ACHN (cell line): ENCODE measurements at places on chromosomes 2 and 18.

DNA sequence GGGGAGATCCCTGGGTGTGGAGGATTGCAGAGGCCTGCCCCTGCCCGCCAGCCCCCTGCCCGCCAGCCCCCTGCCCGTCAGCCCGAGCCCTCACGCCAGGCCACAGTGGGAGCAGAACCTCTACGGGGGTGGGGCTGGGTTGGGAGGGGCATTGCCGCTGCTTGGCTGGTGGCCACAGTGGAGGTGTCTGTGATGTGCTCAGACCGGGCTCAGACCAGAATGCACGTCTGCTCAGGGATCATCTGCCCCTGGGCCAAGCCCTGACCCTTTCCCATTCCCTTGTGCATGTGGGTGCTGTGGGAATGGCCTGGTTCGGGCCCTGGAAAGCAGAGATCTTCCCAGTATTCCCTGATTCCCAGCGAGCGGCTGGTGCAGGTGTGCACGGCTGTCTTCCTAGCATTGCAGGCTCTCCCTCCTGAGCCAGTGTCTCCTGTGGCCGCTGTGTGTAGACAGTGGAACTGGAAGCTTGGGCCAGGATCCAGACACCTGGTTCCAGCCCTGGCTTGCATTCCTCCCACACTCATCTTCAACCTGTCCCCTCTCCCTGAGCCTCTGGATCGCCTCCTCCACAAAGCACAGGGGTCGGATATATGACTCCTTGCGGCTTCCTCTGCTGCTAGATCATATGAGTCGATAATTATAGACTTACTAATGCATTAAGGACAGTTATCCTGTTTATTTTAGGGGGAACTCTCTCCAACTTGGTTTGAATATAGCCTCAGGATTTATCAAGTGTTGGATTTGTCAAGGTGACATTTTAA is 161.6 kb downstream of the LDLRAD4 start:
- DNase-seq, result no peak

DNA sequence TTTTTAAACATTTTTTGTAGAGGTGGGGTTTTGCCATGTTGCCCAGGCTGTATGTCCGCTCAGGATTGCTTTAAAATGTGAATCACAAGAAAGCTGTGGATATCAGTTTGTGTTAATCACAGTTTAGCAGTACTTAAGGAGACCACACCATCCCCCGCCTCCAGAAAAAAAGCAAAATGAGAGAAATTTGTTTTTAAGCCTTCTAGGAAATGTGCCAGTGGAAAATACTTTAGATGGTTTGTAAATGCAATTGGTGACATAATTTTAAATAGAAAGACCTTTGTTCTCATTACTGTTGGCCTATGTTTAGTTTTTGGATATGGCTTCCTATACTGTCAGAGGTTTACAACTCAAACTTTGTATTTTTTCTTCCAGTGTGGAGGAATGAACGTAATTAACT is 27.0 kb downstream of the GCA start:
- no peak for DNase-seq

- peak; percentile 32 for DNase-seq
Observed at GRCh38 chr2:7707723-7708122, 790.5 kb downstream of the RNF144A start.

DNA sequence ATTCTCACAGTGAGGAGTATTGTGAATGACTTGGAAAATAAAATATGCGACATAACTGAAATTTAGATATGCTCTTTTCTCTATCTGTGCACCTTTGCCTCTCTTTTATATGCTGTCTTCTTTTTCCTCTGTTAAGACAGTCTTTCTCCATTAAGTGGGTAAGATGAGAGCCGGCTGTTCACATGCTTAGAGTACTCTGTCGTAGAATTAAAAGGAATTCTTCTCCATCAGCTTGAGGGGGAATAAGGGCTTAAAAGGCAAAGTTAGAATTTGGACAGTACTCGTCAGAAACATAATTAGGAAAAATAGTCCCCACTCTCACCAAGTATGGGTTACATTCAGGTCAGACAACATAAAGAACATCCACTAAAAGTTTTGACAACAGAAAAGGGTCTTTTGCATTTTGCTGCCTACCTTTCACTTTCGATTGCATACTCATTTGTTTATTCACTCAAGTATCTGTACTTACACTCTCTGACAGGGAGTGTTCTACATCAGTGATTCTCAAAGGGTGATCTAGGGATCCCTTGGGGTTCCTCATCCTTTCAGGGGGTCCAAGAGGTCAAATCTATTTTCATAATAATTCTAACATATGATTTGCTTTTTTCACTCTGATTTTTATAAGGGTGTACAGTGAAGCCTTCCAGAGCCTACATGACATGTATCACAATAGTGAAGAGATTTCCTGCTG is 48.0 kb downstream of the ARHGAP15 start:
- no peak for DNase-seq

DNA sequence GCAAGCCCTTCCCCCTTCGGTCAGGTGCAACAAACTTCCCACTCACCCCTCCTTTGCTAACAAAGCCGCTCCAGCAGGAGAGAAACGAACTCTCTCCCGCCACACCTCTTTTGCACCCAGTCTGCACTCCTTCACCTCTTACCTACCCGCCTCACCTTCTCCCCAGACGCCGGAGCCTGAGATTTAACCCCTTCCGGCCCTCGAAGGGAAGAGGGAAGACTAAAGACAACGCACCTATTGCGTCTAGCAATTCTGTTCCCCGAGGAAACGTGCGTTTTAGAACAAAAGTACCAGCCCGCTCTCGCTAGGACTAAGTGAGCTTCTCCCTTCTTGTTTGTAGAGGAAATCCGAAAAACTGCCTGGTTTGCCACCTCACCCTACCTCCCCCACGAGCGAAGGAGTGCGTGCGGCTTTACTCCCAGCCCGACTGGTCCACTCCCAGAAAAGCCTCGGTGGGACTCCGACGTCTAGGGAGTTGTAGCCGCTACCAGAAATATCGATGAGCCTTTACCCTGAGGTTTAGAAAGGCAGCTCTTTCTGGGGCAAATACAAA is 441 bp upstream of the PEX13 start:
- DNase-seq, result peak; percentile 82

GRCh38 chr18:36187826-36188721 is 777 bp downstream of the MOCOS start:
- peak; percentile 81 for DNase-seq

GRCh38 chr18:79166702-79167101 is 97.5 kb downstream of the ATP9B start:
- DNase-seq, result no peak

DNA sequence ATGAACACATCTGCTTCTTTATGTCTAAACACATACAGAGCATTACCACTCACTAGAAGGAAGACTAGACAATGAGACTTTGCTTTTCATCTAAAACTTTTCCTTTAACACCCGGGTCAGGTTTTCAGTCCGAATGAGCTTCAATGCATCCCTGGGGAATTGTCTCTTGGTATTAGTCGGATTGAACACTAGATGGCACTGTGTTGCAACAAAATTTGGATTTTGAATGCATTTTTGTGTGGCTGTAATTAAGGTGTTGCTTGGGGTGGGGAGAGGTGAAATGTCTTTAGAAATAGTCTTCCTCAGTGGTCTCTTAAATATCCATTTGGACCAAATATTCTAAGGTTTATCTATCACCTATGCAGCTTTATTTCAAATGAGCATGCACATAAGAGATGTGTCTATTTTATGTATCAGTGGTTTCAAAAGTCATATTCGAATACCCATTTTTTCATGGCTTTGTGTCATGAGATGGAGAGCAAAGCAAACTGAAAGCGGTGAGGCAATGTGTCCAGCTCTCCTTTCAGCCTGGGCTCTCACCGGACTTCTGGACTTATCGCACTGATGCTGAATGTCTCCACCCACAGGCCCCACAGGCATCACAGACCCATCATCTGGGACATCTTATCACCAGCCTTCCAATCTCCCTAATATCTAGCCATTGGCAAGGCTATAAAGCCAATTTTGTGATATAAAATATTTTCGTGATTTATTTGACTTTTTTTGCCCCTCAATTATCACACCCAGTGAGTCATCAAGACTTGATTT is 510.3 kb downstream of the RNF144A start:
- DNase-seq, result peak; percentile 53

DNA sequence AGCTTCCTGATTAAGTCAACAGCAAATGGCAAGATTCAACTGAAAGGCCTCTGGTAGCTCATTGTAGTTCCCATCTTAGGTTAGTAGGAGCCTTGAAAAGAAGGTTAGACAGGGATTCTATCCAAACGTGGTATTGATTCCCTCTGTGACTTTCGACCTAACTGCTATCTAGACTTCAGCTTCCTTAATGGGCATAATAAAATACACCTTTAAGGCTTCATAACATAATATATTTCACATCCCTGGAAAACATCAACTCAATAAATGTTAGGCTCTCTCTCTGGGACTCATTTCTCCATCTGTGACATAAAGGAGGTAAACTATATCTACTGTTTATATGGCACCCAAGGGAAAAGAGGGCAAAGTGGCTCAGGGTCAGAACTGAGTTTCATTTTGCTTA is 60.9 kb downstream of the STK39 start:
- no peak for DNase-seq

DNA sequence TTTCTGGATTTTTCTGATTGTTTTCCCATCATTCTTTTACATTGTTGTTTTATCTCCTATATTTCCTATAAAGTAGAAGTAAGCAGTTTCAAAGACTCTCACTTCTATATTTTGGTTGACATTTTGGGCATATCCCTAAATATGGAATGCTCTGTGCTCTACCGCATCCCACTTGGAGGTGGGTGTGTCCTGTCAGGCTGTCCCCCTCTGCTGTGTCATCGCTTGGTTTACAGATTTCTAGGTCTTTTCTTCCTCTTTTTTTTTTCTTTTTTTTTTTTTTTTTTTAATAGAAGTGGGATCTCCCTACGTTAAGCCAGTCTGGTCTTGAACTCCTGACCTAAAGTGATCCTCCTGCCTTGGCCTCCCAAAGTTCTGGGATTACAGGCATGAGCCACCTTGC is 13.3 kb downstream of the DGKD start:
- DNase-seq, result no peak

DNA sequence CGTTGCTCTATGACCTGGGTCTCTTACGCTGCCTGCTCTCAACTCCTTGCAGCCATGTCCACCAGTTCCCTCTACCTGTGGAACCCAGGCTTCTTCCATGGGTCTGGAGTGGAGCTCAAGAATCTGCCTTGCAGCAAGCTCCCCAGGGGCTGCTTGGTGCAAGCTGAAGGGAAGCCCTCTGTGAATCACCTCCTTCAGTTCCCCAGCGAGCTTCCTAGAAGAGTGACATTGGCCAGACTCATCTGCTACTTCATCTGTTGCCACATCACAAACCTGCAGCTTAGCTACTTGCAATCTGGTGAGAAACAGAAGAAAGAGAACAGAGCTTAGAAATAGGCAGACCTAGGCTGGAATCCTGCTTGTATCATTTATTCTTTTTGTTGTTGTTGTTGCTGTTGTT is 9.8 kb upstream of the EFR3B start:
- no peak for DNase-seq

DNA sequence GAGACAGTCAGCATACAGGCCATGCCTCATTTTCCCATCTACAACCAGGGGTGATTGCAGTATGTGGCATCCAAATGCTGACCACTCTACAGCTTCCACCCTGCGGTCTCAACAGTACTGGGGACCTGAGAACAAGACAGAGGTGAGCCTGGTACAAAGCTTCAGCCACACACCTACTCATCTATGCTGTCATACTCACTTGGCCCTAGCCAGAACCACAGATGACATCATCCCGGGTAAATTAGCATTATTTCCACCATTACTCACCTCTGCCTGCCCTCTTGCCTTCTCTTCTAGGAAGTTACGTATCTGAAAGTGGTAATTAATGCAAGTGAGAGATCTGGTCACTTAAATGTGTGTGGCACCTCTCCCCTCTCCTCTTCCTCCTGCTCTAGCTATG is 208.2 kb upstream of the ARL4C start:
- DNase-seq, result no peak

GRCh38 chr18:57107140-57107832 is 39.6 kb upstream of the BOD1L2 start:
- DNase-seq, result peak; percentile 41

- no peak for DNase-seq
Observed at GRCh38 chr18:70335892-70336726, 47.3 kb downstream of the SOCS6 start.

GRCh38 chr2:113686537-113686936 is 59.5 kb downstream of the RABL2A start:
- DNase-seq, result no peak

GRCh38 chr18:80148326-80149199 is 39.5 kb downstream of the ADNP2 start:
- DNase-seq, result no peak

DNA sequence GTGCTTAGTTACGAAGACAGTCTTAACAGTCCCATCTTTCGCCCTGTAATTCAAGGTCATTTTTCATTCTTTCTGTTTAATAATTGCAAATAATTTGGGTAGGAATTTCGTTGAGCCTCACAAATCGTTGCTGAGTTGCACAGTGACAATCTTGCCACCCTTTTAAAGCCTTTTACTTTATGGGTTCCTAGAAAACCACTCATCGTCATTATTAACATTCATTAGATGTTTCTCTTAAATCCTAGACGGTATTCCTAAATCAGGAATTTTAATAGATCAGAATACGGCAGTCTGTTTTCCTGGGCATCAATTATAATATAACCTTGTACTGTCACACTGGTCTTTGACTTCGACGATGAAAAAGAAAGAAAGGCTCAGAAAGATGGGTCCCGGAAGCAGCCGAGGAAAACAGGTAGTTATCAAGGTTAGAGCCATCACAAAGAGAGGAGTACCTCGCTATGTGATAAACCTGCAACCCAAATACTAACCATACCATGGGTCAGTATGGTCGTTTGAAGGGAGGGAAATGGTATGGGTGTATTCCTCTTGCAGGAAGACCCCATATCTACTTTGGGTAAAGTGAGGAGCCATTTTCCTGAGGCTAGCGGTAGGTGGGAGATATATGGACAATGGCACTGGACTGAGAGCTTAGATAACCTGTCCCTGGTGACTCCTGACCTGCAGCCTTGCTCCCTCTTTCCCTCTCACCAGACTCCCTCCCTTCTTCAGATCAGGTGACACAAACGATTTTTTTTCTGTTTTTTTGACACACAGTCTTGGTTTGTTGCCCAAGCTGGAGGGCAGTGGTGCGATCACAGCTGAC is 981 bp upstream of the SF3B1 start:
- no peak for DNase-seq

- DNase-seq, result peak; percentile 86
Observed at GRCh38 chr2:212451786-212452231, 86.8 kb downstream of the ERBB4 start.

GRCh38 chr2:230485801-230486341 is 69.9 kb downstream of the SP100 start:
- no peak for DNase-seq

DNA sequence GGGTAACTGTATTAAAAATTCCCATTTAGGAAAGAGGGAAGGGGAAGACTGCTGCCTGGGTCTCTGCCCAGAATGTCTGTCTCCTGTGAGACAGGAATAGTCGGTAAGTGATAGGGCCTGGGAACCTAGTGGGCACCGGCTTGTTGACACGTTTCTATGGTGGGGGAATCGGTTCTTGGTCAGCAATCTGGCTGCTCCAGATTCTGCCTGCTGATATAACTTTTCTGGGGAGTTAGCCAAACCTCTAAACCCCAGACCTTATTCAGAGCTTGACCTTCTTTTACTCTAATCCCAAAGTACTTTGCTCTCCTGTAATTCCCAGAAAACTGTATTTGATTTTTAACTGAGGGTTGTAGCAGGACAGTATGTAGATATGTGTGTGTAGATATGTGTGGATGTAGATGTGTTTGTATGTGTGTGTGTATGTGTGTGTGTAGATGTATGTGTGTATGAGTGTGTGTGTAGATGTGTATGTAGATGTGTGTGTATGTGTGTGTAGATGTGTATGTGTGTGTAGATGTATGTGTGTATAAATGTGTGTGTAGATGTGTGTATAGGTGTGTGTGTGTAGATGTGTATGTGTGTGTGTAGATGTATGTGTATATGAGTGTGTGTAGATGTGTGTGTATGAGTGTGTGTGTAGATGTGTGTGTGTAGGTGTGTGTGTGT is 61.8 kb upstream of the TXNDC2 start:
- DNase-seq, result no peak
